Left ventricle myocardium inferior (tissue), 1 donor: ENCODE measurements at places on chromosomes 6 and 20. TPM values are rescaled to one million over a fixed set of nuclear protein-coding genes. Genes with fewer than 3 reads are reported as not detected.

The BPI gene
- total RNA-seq = not detected

The KCNK5 gene
- 0.47 TPM for total RNA-seq

DNA sequence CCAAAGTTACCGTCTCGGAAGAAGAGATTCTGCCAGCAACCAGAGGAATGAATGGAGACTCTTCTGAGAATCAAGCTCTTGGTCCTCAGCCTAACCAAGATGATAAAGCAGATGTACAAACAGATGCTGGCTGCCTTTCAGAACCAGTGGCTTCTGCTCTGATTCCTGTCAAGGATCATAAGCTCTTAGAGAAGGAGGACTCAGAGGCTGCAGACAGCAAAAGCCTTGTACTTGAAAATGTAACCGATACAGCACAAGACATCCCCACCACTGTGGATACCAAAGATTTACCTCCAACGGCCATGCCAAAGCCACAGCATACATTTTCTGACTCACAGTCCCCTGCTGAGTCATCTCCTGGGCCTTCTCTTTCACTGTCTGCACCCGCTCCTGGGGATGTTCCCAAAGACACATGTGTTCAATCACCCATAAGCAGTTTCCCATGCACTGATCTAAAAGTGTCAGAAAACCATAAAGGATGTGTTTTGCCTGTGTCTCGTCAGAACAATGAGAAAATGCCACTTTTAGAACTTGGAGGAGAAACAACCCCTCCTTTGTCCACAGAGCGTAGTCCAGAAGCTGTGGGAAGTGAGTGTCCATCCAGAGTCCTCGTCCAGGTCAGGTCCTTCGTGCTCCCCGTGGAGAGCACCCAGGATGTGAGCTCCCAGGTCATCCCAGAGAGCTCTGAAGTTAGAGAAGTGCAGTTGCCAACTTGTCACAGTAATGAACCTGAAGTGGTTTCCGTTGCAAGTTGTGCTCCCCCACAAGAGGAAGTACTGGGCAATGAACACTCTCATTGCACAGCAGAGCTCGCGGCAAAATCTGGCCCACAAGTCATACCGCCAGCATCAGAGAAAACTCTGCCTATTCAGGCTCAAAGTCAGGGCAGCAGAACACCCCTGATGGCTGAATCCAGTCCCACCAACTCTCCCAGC lies 109.6 kb downstream of the RTN4IP1 start:
- H3K27me3 ChIP-seq = no peaks in the 10 kb centered on the region
- H3K4me3 ChIP-seq = no peak overlapping the region
- H3K36me3 ChIP-seq = no peaks in the 10 kb centered on the region
- H3K27ac ChIP-seq = no peak overlapping the region

DNA sequence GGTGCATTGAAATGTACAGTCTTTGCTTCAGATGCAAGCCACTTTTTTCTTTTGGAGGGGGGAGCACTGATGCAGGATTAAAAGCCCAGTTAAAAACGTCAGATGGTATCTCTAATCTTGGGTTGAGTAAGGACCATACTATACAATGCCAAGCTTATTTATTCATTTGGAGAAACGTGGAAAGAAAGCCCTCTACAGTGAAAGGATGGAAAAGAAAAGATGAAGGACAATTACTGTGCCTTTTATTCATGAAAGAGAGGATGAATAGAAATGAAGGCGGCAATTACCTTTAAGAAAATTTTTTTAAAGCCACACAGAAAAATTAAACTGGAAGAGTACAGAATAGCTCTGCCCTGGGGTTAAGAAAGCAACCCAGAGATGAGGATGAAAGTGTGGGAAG lies 2.7 kb downstream of the B3GAT2 start:
- DNase-seq = no peak
- H3K4me1 ChIP-seq = peaks cover 25% of the 10 kb centered on the region
- no peaks in the 10 kb centered on the region for H3K36me3 ChIP-seq
- H3K4me3 ChIP-seq = no peak overlapping the region
- peaks cover 59% of the 10 kb centered on the region for H3K27me3 ChIP-seq
- no peak overlapping the region for H3K27ac ChIP-seq

DNA sequence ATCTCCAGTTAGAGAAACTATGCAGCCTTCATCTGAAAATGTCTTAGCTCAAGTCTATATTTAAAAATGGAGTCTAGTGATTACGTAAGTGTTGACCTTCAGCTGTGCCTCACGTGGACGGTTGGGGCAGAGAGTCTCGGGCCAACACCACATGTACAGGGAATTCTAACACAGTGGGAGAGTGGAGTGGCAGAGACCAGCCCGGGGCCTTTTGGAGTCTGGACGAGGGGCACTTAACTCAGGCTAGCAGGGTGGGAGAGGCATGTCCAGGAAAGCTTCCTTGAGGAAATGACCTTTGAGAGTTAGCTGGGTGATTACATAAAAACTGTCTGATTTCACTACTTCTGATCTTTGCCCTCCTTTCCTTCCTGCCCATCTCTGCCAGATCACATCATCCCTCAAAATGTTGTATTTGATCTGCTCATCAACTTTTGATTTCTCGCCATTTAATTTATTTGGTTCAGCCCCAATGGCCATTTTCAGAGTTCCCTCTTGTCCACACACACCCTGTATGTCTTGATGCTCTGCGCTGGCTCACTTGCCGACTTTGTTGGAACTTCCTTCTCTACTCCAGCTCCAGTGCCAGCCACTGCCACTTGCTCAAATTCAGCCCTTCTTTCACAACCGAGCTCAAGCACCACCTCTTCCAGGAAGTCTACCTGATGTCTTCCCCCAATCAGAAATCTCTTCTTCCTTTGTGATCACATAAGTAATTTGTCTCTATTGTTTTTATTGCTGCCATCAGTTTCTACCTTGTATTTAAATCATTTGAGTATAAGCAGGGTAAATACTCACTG lies 2.6 kb downstream of the ARMC2 start:
- H3K27ac ChIP-seq = peak overlapping the region; percentile 93
- H3K36me3 ChIP-seq = peaks cover 17% of the 10 kb centered on the region
- H3K4me3 ChIP-seq = no peak overlapping the region
- peaks cover 50% of the 10 kb centered on the region for H3K4me1 ChIP-seq

DNA sequence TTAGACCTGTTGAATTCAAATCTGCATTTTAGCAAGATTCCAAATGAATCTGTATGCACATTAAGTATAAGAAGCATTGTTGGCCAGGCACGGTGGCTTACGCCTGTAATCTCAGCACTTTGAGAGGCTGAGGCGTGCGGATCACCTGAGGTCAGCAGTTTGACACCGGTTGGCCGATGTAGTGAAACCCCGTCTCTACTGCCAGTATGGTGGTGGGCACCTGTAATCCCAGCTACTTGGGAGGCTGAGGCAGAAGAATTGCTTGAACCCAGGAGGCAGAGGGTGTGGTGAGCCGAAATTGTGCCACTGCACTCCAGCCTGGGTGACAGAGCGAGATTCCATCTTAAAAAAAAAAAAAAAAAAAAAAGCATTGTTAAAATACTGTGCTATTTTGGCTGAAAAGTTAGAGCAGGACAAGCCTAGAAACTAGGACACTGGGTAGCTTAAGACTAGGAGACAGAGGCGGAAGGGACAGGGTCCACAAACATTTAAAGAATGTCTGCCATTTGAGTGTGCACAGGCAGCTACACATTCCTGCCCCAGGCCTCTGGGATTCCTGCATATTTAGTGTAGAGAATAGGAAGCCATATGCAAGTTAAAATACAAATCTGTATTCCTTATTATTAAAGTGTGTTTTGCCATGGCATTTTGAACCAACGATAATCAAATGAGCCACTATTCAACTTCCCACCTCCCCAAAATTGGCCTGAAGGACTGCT lies 45.1 kb upstream of the EEF1A1 start:
- H3K27me3 ChIP-seq = peaks cover 27% of the 10 kb centered on the region
- H3K4me3 ChIP-seq = no peak overlapping the region
- H3K36me3 ChIP-seq = no peaks in the 10 kb centered on the region
- no peak for DNase-seq

- DNase-seq = no peak
- H3K27ac ChIP-seq = no peak overlapping the region
- H3K27me3 ChIP-seq = no peaks in the 10 kb centered on the region
- H3K4me3 ChIP-seq = no peak overlapping the region
- H3K4me1 ChIP-seq = peaks cover 29% of the 10 kb centered on the region
- H3K36me3 ChIP-seq = no peaks in the 10 kb centered on the region
Measured at GRCh38 chr20:58647796-58648501, 3.1 kb upstream of the STX16 start.

- peaks cover 17% of the 10 kb centered on the region for H3K27me3 ChIP-seq
- DNase-seq = no peak
- H3K4me3 ChIP-seq = peak overlapping the region; percentile 74
- H3K36me3 ChIP-seq = peaks cover 10% of the 10 kb centered on the region
- peak overlapping the region; percentile 88 for H3K27ac ChIP-seq
Measured at GRCh38 chr20:45909817-45910669, 1.9 kb downstream of the PLTP start.

DNA sequence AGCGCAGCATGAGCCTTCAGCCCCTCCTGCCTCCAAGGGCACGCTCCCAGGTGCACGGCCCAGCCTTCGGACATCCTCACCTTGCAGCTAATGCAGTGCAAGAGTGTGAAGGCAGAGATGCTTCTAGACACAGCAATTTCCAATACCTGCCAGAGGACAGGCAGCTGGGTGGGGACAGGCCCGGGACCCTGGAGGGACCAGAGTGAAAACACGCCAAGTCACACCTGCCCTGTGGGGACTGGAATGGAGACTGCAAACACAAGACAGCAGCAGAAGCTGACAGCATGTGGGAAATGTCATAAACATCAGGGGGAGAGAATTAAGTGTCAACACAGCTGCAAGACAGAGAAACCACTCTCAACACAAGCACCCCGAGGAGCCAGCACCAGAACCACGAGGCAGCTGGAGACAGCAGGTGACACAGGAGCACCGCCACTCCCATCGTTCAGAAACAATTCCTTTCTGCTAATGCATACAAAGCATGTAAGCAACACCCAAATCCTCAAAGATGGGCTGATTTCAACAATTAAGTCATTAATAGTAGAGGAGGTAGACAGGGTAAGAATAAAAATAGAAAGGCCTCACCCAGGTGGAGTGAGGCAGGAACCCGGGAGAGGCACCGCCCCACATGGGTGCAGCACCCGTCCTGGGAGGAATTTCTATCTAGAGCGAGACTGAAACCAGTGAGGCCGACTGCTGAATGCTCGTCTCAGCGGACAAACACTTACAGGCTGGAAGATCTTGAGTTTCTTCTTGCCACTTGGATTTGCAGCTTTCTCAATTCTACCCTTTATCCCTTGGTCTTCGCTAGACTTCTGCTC lies 17.1 kb downstream of the DIDO1 start:
- H3K27me3 ChIP-seq = no peaks in the 10 kb centered on the region
- peaks cover 39% of the 10 kb centered on the region for H3K4me1 ChIP-seq
- no peak overlapping the region for H3K27ac ChIP-seq
- no peak for DNase-seq
- no peak overlapping the region for H3K4me3 ChIP-seq
- peaks cover 93% of the 10 kb centered on the region for H3K36me3 ChIP-seq

The WFDC5 gene
- total RNA-seq = not detected
